ENCODE measurements at places on chromosomes 7 and 10. TPM values are rescaled to one million over a fixed set of nuclear protein-coding genes. Genes with fewer than 3 reads are reported as not detected.

SORCS1 gene
- total RNA-seq: not detected

SNX10 gene
- total RNA-seq: 3.3 TPM

PCBD1 gene
- total RNA-seq: 55.3 TPM

CNPY1 gene
- total RNA-seq: not detected

PLEKHS1 gene
- total RNA-seq: not detected

ANKRD61 gene
- total RNA-seq: under 0.01 TPM

PNLIP gene
- total RNA-seq: not detected

RSPH10B gene
- 2.4 TPM for total RNA-seq

MYOF gene
- 180 TPM for total RNA-seq

NEUROD6 gene
- not detected for total RNA-seq

TRIL gene
- 29.6 TPM for total RNA-seq

TUBB8 gene
- not detected for total RNA-seq

VPS37D gene
- total RNA-seq: 3.8 TPM

TSPAN33 gene
- under 0.01 TPM for total RNA-seq

GPR37 gene
- 0.13 TPM for total RNA-seq

KIF11 gene
- total RNA-seq: 18.5 TPM

CTNNA3 gene
- 0.13 TPM for total RNA-seq

SERPINE1 gene
- 88.2 TPM for total RNA-seq

STAMBPL1 gene
- 0.26 TPM for total RNA-seq

FGFR2 gene
- total RNA-seq: 0.13 TPM

ZNF736 gene
- total RNA-seq: 6.8 TPM

SUN3 gene
- total RNA-seq: not detected

SPDYE9 gene
- not detected for total RNA-seq

SLC13A1 gene
- total RNA-seq: not detected

HECW1 gene
- not detected for total RNA-seq

CDHR1 gene
- total RNA-seq: 0.25 TPM

LRGUK gene
- 0.13 TPM for total RNA-seq

KCNIP2 gene
- 0.13 TPM for total RNA-seq

Measured in dermis microvascular lymphatic vessel endothelial cell (primary cell).